ENCODE measurements at places on chromosomes 12 and 14. TPM values are rescaled to one million over a fixed set of nuclear protein-coding genes. Genes with fewer than 3 reads are reported as not detected.

DEPDC4 gene
- 2.8 TPM for total RNA-seq

DNA sequence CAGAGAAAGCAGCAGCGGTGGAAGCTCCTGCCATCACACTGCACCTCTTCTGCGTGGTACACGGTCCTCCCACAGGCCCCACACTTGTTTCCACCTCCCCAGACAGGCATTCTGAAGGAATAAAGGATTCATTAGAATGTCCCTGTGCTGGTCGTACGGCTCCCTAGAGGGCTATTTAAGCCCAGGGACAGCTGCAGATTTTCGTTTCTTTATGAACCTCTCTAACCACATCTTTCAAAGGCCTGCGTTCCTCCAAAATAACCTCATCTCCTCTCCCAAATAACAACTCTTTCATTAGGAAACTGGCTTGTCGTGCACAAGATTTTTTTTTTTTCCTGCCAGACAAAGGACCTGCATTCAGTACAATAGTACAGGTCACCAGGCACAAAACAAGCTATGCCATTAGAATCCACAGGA lies 12.7 kb downstream of the CSRP2 start:
- DNase-seq, result no peak

DNA sequence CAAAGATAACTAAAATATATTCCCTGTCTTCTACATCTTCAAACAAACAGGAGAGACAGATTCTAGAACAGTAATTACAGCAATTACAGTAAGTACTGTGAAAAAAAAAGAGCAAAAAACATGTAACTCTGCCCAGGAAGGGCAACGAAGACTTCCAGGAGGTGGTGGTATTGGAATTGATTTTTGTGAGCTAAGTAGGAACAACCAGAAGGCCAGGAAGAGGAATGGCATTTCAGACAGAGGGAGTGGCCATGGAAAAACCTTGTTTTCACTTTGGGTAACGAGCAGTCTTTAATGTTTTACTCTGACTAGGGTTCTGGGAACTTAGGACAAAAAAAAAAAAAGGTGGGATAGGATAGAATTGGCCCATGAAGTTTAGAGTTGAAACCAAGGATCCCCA lies 196.3 kb upstream of the PLEKHG7 start:
- no peak for DNase-seq

- DNase-seq, result no peak
Observed at GRCh38 chr12:58847901-58848600, 72.3 kb downstream of the LRIG3 start.

DNA sequence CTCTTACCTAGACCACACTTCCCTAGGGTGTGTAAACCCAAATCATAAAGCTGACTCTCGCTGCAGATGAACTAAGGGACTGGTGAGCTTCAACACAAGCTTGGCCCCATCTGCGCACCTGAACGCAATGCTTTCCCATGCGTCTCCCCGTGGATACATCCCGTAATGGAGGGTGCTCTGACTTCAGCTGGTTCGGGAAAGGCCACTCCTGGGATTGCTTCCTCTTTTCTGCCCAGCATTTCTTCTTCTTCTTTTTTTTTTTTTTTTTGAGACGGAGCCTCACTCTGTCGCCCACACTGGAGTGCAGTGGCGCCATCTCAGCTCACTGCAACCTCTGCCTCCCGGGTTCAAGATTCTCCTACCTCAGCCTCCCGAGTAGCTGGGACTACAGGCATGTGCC lies 27.7 kb upstream of the ETFBKMT start:
- no peak for DNase-seq

GRCh38 chr14:99401211-99401610 lies 79.4 kb downstream of the SETD3 start:
- no peak for DNase-seq

GRCh38 chr14:69581316-69581935 lies 6.8 kb upstream of the CCDC177 start:
- DNase-seq, result no peak

- no peak for DNase-seq
Observed at GRCh38 chr12:53659011-53659551, 16.8 kb downstream of the ATP5MC2 start.

DNA sequence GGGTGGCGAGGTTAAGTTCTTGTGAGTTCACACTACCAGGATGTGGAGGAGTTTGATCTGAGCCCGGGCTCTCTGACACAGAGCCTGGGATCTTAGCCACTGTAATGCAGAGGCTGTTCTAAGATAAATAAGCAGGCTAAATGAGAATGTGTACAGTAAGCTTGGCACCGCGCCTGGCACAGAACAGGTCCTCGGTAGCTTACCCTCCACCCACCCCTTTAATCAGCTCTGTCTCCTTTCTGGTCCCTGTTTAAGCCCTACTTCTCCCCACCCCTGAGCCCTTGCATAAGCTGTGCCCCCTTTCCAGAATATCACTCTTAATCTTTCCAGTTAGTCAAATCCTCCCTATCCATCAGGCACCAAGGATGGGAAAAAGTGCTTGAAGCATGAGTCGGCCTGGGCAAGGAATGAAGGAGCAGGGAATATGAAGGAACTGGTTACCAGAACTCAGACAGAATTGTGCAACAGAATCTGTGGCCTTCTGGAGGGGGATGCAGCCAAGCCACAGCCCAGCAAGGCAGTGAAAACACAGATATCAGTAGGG lies 32.8 kb upstream of the CMKLR1 start:
- no peak for DNase-seq
